Psoas muscle (tissue), 8 donors: ENCODE measurements at places on chromosomes 1 and 21. TPM values are rescaled to one million over a fixed set of nuclear protein-coding genes. Genes with fewer than 3 reads are reported as not detected.

DNA sequence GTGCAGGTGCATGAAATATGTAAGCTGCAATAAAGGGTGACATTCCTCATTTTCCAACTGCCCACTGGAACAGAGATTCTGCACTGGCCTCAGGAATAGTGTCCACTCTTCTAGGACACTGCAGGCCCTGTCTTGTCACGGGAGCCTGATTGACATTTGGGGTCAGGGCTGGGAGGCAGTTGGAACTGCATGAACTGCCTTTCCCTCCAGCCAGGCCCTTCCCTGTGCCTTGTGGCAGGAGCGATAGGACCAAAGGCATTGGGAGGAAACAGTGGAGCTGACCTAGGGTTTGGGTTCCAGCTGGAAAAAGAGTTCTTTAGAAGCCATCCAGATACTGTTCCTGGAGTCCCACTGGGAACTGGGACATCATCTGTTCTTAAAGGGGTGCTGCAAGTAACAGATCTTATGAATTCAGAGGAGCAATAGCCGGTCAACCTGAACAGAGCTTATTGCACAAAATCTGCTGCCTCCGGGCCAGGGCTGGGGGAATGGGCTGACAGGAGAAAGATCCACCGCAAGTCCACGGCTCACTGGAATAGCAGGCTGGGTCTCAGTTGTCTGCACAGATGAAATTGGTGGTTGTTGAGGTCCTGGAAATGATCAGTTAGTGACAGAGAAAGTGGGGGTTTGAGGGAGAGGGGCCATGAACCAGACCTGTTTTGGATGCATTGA lies 451.7 kb downstream of the CAMTA1 start:
- H3K4me1 ChIP-seq, result no peaks in the 10 kb centered on the region
- H3K36me3 ChIP-seq, result no peaks in the 10 kb centered on the region
- H3K4me3 ChIP-seq, result no peak overlapping the region
- no peak overlapping the region for H3K27ac ChIP-seq

- H3K4me1 ChIP-seq, result no peaks in the 10 kb centered on the region
- no peak overlapping the region for H3K4me3 ChIP-seq
- peaks cover 94% of the 10 kb centered on the region for H3K36me3 ChIP-seq
- no peak overlapping the region for H3K27ac ChIP-seq
- H3K27me3 ChIP-seq, result no peaks in the 10 kb centered on the region
- DNase-seq, result no peak
These were observed 12.4 kb upstream of the SPATA1 start for GRCh38 chr1:84493747-84494146.

DNA sequence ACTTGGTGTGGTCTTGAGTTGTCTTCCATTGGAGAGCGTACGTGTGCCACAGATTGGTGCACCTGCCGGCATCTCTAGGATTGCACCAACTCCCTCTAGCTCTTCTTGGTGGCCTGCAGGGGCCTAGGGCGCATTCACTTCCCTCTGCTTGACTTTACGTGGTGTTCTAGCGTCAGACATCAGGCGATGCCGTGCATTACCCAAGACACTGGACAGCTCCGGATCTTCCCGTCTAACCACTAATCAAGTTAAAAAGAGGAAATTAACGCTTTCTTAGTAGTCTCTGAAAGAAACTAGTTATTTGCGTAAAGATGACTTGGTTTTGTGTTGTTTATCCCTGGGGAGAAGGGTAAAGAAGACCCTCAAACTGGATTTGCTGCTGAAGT lies 510 bp upstream of the IL10RB start:
- DNase-seq, result peak; percentile 40
- no peaks in the 10 kb centered on the region for H3K4me1 ChIP-seq
- H3K4me3 ChIP-seq, result peak overlapping the region; percentile 87
- H3K36me3 ChIP-seq, result no peaks in the 10 kb centered on the region

VSIG8 gene
- not detected for total RNA-seq

UBQLN4 gene
- total RNA-seq, result 64.9 TPM

DNA sequence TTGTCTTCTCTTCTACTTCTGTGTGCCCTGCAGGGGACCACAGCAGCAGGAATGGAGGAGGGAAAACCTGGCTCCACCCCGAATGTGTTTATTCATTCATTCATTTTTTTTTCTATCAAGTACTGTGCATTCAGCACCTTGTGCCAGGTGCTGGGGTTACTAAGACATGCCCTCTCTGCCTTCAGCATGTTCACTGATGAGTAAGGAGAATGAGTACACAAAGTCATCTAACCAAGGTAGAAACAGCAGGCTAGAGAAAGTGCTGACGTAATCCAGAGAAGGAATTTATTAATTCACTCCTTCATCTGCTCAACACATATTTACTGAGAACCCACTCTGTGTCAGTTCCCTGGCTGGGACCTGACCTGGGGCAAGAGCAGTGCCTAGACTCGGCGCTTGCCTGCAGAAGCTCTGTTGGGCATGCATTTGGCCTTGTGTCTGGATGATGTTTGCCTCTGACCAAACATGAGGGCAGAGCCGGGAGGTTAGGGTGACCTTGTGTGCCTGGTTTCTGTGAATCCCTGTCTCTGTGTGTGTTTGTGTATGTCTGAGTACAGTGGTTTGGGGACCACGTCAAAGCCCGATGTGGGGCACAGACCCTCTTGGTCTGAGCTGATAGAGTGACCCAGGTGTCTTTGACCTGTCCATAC lies 3.3 kb upstream of the MYOG start:
- no peak for DNase-seq
- H3K27ac ChIP-seq, result no peak overlapping the region
- no peak overlapping the region for H3K4me3 ChIP-seq
- H3K4me1 ChIP-seq, result peaks cover 14% of the 10 kb centered on the region

DNA sequence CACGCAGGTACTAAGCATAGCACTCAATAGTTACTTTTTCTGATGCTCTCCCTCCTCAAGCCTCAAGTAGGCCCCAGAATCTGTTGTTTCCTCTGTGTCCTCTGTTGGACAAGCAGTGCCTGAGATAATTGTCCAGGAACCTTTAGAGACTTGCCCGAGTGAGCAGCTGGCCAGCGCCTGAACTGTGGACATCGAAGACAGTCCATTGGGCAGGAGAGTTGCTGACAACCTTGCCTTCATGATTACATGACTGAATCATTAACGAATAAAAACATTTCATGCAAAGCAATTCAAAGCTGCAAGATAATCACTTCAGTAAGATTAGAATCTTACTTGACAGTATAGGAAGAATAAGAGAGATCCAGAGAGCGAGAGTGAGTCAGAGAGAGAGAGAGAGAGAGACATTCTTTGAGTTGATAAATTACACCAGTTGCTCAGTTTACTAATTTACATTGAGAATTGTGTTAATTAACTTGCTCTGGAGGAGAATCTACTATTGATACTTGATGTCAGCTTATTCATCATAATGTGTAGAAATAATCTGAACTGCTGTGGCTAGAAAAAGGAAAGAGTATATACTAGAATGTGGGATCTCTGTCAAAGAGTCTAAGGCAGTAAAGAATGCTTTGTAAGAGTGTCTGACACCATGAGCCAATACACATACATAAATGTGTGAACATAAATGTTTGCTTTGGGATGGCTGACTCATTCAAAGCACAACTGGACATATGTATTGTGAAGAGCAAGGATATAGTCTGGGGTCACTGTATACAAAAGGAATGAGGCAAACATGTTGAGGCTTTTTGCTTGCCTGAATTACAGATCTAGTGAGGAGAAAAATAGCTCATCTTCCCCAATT lies 216.0 kb downstream of the ZNF326 start:
- H3K27me3 ChIP-seq, result no peaks in the 10 kb centered on the region
- no peaks in the 10 kb centered on the region for H3K36me3 ChIP-seq
- no peak overlapping the region for H3K27ac ChIP-seq
- H3K4me1 ChIP-seq, result no peaks in the 10 kb centered on the region
- no peak overlapping the region for H3K4me3 ChIP-seq

GRCh38 chr21:36076878-36077655 lies 7.2 kb downstream of the CBR1 start:
- no peak overlapping the region for H3K4me3 ChIP-seq
- no peak for DNase-seq
- H3K27me3 ChIP-seq, result no peaks in the 10 kb centered on the region
- H3K27ac ChIP-seq, result no peak overlapping the region
- peaks cover 13% of the 10 kb centered on the region for H3K4me1 ChIP-seq

GRCh38 chr1:103337779-103338178 lies 187.7 kb upstream of the RNPC3 start:
- no peak for DNase-seq
- H3K4me3 ChIP-seq, result no peak overlapping the region
- H3K27ac ChIP-seq, result no peak overlapping the region
- H3K27me3 ChIP-seq, result no peaks in the 10 kb centered on the region
- no peaks in the 10 kb centered on the region for H3K4me1 ChIP-seq

GRCh38 chr1:31769720-31770390 lies 5.7 kb upstream of the ADGRB2 start:
- no peak overlapping the region for H3K4me3 ChIP-seq
- no peaks in the 10 kb centered on the region for H3K36me3 ChIP-seq
- H3K4me1 ChIP-seq, result no peaks in the 10 kb centered on the region
- H3K27ac ChIP-seq, result no peak overlapping the region
- no peak for DNase-seq
- H3K27me3 ChIP-seq, result no peaks in the 10 kb centered on the region

GRCh38 chr1:195954848-195955247 lies 653.4 kb downstream of the KCNT2 start:
- no peak overlapping the region for H3K4me3 ChIP-seq
- no peak overlapping the region for H3K27ac ChIP-seq
- H3K4me1 ChIP-seq, result no peaks in the 10 kb centered on the region
